ENCODE measurements at places on chromosomes 4 and X. TPM values are rescaled to one million over a fixed set of nuclear protein-coding genes. Genes with fewer than 3 reads are reported as not detected.

FAM184B gene
- not detected for total RNA-seq

MAGEA9B gene
- total RNA-seq: not detected

UGT2B7 gene
- total RNA-seq: 2.7 TPM

RHOXF1 gene
- not detected for total RNA-seq

DCAF12L1 gene
- 0.18 TPM for total RNA-seq

GPC4 gene
- total RNA-seq: 3.7 TPM

PPP1R2C gene
- total RNA-seq: not detected

FAM149A gene
- 1.2 TPM for total RNA-seq

SPP1 gene
- total RNA-seq: 33.4 TPM

DNA sequence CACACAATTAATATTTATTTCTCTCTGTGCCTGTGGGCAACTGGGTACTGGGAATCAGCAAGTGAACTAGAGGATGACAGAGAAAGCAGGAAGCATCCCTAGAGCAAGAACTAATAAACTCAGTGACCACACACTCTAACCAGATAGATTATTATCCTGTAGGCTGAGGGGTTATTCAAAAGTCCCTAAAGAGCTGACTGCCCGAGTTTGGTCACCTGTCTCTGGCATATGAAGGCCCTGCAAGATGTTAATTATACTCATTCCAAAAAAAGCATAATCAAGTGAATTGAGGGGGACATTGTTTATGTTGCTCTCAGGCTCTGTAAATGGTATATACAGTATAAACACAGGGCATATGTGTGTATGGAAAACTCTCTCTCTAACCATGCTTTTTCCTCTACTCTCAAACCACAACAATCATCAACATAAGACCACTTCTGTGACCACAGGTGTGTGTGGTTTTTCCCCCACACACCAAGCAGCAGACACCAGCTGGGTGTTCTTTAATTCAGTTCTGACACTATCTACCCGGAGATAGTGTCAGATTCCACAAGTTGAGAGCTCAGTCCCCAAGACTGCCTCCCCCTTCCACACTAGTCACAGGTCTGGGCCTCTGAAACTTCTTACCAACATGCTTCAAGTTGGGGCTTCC, 6.2 kb upstream of the HPSE start:
- no peak for DNase-seq

DNA sequence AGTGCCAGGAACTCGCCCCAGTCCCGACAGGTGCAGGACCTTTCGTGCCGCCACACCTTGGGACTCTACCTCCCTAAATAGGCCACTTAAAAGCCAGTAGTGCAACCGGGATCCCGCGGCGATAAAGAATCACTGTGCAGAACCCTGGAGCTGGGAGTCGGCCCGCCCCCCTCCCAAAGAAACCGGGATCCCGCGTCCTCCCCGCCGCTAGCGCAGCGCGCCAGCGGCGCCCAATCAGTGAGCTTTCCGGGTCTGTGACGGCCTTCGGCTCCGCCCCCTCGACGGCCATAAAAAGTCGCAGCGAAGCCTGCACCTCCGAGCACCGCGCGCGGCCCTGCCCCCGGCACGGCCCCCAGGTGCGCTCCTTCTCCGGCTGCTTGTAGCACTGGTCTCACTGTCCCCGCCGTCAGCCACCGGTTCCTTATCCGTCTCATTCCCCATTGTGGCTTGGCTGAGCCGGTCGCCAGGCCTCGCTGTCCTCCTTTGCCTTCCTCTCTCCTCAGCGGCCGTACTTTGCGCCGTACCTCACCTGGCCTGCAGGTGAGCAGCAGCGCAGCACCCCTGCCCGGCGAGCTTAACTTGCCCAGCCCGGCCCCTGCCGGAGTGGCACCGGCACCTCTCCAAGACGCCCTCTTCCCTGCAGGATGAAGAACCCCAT, at the start of gene LRAT:
Gene LRAT (plus strand): TSS at position 318 of the 658 bp plus-strand sequence. CDS start 327 bp downstream, at position 645.
- no peak for DNase-seq

GRCh38 chr4:6644792-6645530, 4.5 kb downstream of the MRFAP1 start:
- no peak for DNase-seq

DNA sequence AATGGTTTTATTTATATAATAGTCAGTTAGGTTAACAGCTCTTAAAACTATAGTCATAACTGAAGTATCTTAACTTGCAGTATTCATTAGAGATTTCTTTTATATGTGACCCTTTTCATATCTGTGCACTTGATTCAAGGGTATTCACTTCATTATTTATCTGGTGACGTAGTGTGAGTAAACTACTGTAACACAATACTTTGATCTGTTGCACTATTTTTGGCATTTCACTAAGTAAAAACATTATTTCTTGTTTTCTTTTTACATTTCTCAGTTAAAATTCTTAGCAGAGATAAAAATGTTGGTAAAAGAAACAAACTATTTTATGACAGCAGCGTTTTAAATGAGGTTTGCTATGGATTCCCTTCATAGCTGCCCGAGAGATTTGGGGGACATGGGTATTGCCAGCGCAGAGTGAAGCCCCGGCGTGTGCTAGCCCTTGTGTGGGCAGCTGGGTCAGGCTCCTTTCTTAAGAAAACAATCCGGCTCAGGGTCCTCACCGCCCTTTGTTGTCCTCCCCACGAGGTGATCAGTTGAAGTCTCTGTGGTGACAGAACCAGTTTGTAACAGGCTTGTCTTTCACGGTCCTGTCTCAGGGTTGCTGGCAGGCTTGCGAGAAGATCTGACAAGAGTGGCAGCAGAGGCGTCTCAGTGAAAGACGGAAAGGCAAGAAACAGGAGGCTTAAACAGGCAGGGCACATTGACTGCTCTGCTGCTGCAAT, 293.4 kb downstream of the BMPR1B start:
- no peak for DNase-seq

GRCh38 chr4:148329751-148330150, 112.5 kb downstream of the NR3C2 start:
- DNase-seq: no peak

DNA sequence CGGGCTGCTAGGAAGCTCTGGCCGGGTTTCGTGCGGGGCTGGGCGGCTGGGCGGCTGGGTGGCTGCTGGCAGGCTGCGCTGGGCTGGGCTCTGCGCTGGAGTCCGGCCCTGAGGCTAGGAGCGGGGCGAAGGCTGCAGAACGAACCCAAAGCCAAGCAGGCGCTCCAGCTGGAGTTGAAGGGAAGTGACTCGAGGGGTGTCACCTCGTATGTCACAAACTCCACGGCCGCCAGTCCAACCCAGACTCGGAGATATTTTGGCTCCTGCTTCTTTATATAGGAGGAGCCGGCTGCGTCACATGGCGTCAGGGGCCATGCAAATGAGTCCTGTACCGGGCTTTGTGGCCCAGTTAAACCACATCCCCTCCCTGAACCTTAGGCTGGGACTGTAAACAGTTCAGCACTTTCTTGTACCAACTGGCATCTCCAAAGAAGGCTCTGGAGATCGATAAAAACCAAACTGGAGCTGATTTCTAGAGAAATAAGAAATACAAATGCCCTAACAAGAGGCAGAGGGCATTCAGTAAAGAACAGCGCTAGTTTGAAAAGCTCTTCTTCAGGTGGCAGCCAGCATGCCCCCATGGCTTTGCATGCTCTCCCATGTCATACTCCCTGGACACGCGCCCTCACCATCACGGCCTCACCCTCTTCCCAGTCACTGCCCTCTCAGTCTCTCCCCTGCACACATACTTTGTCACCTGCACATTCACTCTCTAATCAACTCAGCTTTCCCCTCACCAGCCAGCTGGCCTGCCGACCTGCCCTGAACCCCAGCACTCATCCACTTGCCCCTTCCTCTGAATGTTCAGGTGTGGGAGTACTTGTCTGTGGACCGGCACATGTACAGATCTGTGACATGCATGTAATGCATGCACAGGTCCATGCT, 58.5 kb downstream of the TSC22D3 start:
- no peak for DNase-seq

DNA sequence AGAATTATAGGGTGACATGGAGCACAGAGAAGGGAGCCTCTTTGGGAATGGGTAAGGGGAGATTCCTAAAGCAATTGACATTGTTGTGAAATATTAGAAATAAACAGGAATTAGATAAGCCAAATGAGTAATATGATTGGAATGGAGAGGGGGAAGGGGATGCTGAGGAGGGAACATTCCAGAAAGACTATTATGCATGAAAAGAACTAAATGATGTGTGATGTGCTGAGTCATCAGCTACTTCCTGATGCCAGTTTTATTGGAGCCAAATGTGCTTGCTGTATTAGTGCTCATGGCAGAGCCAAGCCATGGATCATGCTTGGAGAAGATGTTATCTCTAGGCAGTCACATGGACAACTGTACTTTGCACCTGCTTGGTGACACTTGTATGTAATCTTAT, 189.0 kb upstream of the HCCS start:
- peak; percentile 61 for DNase-seq

- DNase-seq: no peak
These were observed 56.7 kb upstream of the ATOH1 start for GRCh38 chr4:93771640-93772411.

- no peak for DNase-seq
These were observed 321.2 kb upstream of the F9 start for GRCh38 chrX:139209342-139209741.

DNA sequence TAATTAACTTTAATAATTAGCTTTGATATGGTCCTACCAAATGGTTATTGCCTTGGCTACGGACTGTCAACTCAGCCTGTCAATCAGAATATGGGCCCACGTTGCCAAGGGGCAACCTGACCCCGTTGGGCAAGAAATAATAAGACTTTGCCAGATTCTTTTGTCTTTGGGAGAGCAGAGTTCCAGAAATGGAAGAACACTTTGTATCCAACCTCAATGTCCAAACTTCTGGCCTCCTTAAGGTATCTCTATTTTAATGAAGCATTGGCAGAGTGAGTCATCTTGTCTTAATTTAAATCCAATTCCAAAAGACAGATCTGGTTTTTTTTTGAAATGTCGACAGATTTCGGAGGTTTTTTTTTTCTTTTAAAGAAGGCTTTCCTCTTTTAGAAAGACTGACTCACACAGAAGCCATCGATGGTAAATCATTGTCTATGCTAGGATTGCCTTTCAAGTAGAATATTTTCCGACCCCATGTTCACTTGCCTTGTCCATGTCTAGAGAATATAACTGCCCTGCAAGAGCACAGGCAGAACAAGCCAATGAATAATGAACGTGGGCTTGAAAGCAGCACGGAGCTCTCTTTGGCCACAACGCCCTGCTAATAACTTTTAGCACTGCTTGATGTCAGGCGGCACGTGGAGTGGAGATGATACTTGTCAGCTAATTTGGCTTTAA, 190.3 kb upstream of the GATB start:
- DNase-seq: no peak

DNA sequence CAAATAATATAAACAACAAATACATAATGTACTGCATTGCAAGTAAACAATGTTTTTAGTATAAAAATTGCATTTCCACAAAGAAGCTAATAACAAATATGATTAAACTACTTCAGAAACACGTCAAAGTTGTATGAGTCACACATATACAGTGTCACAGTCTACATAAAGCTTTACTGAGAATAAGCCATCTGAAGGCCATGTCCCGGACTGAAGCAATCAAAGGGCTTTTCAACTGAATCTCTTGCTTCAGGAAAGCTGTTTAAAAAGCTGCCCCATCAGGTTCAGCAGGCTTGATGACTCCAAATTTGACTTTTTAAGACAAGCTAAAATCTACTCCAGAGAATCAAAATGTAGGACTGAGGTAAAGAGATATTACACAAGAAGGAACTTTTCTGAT, 1476.8 kb downstream of the ADGRL3 start:
- no peak for DNase-seq

DNA sequence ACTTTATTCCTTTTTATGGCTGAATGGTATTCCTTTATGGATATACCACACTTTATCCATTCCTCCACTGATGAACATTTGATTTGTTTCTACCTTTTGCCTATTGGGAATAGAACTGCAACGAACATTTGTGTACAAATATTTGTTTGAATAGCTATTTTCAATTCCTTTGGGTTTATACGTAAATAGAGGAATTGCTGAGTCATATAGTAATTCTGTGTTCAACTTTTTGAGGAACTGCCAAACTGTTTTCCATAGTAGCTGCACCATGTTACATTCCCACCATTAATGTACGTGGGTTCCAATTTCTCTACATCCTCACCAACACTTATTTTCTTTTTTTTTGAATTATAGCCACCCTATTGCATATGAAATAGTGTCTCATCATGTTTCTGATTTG, 156.5 kb upstream of the ATP6AP2 start:
- no peak for DNase-seq

- DNase-seq: no peak
These were observed 223.9 kb upstream of the ANKRD50 start for GRCh38 chr4:124936427-124936826.

- no peak for DNase-seq
These were observed 59.8 kb upstream of the GPM6A start for GRCh38 chr4:175871774-175872405.

DNA sequence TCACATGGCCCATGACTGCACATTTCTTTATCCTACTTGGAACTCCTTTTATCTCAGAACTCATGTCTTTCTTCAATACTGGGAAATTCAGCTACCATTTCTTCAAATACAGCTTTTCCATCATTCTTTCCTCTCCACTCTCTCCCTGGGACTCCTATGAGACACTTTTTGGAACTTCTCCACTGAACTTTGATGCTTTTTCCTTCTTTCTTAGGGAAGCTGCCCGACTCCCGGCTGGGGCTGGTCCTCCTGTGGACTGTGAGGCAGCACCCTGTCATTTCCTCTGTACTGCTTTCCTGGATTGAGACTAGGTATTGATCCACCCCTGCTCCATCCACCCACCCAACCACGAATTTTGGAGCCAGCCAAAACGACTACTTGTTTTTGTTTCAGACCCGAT, 40.0 kb downstream of the ZFYVE28 start:
- DNase-seq: no peak

DNA sequence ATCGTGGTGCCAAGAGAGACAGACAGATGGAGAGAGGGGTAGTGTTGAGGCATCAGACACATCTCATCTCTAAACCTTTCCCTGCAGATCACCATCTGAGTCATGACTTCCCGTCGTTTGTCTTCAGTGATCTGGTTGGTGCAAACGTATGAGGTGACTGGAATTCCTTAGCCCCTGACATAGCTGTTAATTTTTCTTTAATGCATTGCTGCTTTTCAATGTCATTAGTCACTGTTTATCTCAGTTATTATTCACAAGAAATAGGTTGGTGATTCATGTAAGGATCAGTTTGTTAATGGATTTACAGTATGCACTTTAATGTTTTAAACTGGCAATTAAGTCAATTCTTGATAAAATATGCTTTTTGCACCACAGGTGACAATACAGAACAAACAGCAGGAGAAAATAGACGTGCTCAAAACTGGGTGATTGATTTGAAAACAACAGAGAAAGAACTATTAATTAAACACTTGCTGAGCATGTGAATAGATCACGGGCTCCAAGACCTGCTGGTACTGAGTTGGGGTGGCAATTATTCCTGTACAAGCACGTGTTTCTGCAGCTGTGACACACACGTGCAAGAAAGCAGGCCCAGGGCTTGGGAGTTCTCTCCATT, 1.3 kb upstream of the TMEM154 start:
- peak; percentile 62 for DNase-seq

DNA sequence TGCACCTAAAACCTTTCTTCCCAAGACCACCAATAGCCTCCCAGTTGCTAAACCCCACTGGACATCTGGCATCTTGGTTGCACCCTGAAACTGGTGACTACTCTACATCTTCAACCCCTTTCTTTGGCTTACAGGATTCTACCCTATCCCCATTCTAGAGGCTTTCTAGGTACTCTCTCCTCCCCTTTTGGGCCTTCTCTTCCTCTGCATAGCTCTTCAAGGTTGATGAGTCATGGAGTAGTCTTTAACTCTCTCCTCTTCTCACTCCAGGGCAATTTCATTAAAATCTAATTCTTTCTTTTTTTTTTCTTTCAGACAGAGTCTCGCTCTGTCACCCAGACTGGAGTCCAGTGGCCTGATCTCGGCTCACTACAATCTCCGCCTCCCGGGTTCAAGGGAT, 16.8 kb downstream of the APOO start:
- no peak for DNase-seq
